Aorta (tissue), 5 donors: ENCODE measurements at places on chromosomes 3 and 15. TPM values are rescaled to one million over a fixed set of nuclear protein-coding genes. Genes with fewer than 3 reads are reported as not detected.

Gene RLBP1
- not detected for polyA plus RNA-seq

- H3K27ac ChIP-seq: no peak overlapping the region
- no peaks in the 10 kb centered on the region for H3K4me1 ChIP-seq
- no peak overlapping the region for H3K4me3 ChIP-seq
- no peaks in the 10 kb centered on the region for H3K27me3 ChIP-seq
- DNase-seq: no peak
- no peaks in the 10 kb centered on the region for H3K36me3 ChIP-seq
Observed at GRCh38 chr15:81981908-81982307, 63.9 kb downstream of the MEX3B start.

DNA sequence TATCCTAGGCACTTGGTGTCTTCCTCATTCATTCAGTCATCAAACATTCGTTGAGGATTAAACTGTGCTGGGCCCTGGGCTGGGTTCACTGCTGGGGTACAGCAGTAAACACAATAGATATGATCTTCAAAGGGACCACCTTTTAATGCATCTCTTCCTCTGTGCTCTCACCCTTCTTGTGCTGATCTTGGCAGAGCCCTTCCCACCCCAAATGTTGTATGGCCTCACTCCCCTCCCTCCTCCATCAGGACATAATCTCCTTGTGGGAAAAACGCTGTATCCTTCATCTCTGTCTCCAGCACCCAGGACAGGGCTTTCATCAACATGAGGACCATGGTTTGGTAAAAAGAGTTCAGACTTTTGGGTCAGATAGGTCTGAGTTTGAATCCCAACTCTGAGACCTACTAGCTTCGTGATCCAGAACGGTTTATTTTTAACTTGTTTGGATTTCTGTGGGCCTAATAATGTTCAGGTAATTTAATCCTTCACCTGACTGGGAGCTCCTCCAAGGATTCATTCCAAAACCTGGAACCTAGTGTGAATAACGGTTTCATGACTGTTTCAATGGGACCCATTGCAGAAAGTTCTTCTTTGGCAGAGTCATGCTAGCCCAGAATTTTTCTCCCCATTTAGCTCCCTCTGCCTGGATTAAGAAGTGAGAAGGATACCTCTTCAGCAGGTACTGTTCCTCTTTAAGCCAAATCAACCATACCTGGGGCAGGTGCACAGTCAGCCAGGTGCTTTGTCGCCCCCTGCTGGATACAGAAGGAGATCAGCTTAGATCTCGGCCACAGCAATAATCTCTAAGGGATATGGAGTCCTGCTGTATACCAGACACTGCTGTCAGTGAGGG, 5.2 kb upstream of the WNT7A start:
- H3K36me3 ChIP-seq: no peaks in the 10 kb centered on the region
- no peaks in the 10 kb centered on the region for H3K27me3 ChIP-seq
- no peak for DNase-seq
- H3K27ac ChIP-seq: no peak overlapping the region
- no peaks in the 10 kb centered on the region for H3K4me1 ChIP-seq
- H3K4me3 ChIP-seq: no peak overlapping the region

Gene SHC4
- polyA plus RNA-seq: 5.6 TPM

DNA sequence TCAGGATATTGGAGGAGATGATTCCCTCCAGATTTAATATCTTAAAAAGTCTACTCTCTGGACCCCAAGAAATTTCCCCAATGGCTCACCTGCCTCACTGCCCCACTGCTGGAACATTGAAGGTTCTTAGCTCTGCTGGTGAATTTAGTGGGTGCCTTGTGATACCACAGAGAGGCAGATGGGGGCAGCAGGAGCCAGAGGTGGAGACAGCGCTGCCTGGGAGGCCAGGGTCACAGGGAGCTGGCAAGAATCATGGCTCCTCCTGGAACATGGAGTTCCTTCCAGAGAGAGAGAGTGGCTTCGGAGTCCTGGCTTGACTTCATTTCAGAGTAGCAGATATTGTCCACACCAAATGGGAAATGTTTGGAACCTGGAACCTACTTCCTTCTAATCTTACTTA, 263.5 kb upstream of the CFAP20DC start:
- H3K27me3 ChIP-seq: no peaks in the 10 kb centered on the region
- H3K36me3 ChIP-seq: no peaks in the 10 kb centered on the region
- no peaks in the 10 kb centered on the region for H3K4me1 ChIP-seq
- no peak overlapping the region for H3K4me3 ChIP-seq
- no peak for DNase-seq
- H3K27ac ChIP-seq: no peak overlapping the region

DNA sequence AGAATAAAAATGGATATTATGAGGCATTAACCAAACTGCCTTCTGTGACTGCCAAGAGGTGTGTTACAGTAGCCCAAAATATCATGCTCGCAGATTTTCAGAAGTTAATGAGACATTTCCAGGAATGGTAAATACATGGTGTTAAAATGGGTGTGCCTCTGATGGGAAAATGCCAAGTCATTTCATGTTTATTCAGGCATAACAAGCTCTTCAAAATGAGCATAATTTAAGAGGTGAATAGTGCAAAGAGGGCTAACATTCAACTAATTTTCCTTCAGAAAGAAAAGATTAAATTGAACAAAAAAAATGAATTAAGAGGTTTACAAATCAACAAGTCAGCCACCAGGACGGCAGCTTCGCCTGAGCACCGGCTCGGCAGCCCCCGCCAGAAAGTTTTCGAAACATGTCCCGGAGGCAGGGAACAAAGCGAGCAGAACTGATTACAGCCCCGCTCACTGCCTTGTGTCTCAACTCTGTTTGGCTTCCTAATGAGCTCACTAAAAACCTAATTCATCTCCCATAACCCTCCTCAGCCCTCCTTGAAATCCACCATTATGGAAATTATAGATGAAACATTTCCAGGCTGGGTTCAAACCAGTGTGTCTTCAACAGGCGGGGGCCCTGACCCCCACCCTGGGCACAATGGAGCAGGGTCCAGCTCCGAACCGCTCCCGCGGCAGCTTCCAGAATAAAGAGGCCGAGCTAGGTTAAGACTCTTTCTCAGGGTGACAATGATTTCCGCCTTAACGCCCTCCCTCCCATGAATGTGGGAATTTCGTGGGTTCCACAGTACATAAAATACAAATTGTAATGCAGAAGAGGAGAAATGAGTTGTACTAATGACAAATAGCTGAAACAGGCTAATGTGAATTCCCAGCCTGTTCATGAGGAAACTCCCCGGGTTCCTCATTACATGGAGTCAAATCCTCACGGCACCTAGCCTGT, 43.9 kb downstream of the MEIS2 start:
- H3K27ac ChIP-seq: no peak overlapping the region
- H3K4me3 ChIP-seq: no peak overlapping the region
- H3K36me3 ChIP-seq: peaks cover 4% of the 10 kb centered on the region
- no peak for DNase-seq

Gene CAPN3
- 101 TPM for polyA plus RNA-seq

DNA sequence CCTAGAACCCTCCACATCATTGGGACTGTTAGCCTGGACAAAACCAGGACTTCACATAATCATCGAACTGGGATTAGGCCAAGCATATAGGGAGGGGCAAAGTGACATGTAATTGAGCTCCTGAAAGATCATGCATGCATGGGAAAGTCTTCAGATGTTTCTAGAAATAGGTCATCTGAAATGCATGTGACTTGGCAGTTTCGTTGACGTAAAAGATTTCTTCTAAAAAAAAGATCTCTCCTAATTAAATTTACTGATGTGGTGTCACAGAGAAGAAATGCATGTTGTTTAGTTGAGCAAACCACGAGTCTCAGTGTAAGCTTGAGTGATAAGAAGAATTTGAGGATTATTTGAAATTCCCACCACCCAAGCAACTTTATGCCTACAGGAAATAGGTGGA, 70.0 kb upstream of the LIMD1 start:
- no peaks in the 10 kb centered on the region for H3K4me1 ChIP-seq
- no peak overlapping the region for H3K4me3 ChIP-seq
- no peaks in the 10 kb centered on the region for H3K36me3 ChIP-seq
- H3K27ac ChIP-seq: no peak overlapping the region

DNA sequence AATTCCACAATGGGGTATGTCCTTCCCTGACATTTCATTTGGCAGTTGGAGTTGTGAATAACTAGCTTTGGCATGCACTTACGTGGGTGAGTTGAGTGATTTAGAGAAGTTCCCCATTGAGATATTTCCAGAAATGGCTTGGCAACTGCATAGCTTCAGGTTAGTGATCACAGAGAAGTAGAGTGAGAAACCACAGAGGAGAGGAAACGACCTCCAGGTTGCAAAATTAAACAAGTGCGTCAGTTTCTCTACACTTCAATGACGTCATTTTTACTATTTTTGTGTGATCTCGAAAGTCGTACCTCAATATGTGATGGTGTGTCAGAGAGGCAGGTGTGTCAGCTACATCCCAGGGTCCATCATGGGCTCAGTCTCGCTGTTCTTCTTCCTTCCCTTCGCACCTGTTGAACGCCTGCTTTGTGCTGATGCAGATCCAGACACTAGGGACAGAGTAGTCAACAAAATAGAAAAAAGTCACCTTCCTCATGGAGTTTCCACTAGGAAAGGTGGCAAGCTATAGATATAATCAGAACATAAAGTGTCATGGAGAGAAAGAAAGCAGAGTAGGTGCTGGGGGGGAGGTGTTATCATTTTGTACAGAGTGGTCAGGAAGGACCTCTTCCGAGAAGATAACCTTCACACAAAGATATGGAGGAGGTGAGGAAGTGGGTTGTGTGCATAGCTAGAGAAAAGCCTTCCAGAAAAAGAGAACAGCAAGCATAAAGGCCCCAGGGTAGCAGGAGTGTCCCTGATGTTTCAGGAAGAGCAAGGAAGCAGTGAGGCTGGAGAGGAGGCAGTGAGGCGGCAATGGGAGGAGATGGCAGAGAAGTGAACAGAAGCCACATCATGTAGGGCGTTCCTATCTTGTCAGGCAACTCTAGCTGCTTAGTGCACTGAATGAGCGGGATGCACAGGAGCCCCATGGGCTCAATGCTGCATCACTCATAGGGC, 75.6 kb downstream of the MCTP2 start:
- no peaks in the 10 kb centered on the region for H3K36me3 ChIP-seq
- no peak overlapping the region for H3K27ac ChIP-seq
- H3K4me3 ChIP-seq: no peak overlapping the region
- H3K4me1 ChIP-seq: no peaks in the 10 kb centered on the region
- H3K27me3 ChIP-seq: no peaks in the 10 kb centered on the region

GRCh38 chr3:186882881-186883685, 40.6 kb downstream of the ADIPOQ start:
- H3K4me1 ChIP-seq: no peaks in the 10 kb centered on the region
- no peaks in the 10 kb centered on the region for H3K27me3 ChIP-seq
- no peaks in the 10 kb centered on the region for H3K36me3 ChIP-seq
- H3K27ac ChIP-seq: no peak overlapping the region
- H3K4me3 ChIP-seq: no peak overlapping the region

DNA sequence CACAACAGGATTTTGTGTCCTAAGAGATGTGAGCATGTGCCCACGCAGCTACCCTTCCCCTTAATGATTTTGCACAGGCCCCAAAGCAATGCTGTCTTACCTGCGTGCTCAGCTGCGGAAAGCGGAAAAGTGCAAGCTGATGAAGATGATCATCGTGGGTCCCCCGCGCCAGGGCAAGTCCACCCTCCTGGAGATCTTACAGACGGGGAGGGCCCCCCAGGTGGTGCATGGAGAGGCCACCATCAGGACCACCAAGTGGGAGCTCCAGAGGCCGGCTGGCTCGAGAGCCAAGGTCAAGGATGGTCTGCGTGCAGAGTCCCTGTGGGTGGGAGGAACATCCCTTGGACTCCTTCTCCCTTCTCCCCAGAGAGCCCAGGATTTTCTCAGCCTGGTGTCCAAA, 103.1 kb downstream of the LRRK1 start:
- H3K4me1 ChIP-seq: no peaks in the 10 kb centered on the region
- H3K27me3 ChIP-seq: no peaks in the 10 kb centered on the region
- no peaks in the 10 kb centered on the region for H3K36me3 ChIP-seq
- no peak overlapping the region for H3K27ac ChIP-seq
- DNase-seq: no peak

DNA sequence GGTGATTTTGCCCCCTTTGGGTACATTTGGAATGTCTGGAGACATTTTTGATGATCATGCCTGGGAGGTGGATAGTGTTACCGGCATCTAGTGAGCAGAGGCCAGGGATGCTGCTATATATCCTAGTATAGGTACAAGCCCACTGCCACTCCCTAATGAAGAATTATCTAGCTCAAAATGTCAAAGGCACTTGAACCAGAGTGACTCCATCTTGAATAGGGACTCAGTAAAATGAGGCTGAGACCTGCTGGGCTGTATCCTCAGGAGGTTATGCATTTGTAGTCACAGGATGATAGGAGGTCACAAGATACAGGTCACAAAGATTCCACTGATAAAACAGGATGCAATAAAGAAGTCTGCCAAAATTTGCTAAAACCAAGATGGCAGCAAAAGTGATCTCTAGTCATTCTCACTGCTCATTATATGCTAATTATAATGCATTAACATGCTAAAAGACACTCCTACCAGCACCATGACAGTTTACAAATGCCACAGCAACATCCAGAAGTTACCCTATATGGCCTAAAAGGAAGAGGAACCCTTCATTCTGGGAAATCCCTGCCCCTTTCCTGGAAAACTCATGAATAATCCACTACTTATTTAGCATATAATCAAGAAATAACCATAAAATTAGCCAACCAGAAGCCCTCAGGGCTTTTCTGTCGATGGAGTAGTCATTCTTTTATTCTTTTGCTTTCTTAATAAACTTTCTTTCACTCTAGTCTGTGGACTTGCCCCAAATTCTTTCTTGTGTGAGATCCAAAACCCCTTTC, 40.0 kb upstream of the FAM3D start:
- H3K4me3 ChIP-seq: no peak overlapping the region
- no peaks in the 10 kb centered on the region for H3K4me1 ChIP-seq
- H3K36me3 ChIP-seq: no peaks in the 10 kb centered on the region
- DNase-seq: no peak
- no peaks in the 10 kb centered on the region for H3K27me3 ChIP-seq
- H3K27ac ChIP-seq: no peak overlapping the region

Gene ANKRD63
- not detected for polyA plus RNA-seq

DNA sequence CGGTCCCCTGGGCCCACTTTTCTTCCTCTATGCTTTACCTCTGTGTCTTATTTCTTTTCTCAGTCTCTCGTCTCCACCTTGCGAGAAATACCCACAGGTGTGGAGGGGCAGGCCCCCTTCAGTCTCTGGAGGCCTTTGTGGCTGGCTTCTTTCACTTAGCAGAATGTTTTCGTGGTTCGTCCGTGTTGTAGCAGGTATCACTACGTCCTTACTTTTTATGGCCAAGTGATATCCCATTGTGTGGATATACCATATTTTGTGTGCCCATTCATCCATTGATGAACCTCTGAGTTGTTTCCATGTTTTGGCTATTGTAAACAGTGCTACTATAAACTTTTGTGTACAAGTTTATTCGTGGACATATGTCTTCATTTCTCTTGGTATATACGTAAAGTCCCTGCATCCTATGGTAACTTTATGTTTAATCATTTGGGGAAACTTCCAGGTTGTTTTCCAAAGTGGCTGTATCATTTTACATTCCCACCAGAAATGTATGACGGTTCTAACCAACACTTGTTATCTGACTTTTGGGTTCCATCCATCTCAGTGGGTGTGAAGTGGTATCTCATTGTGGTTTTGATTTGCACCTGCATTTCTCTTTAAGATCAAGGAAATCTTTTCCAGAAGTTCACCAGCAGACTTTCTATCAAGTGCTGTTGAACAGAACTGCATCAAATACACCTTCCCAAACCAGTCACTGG, 5.6 kb downstream of the PIGZ start:
- no peak overlapping the region for H3K27ac ChIP-seq
- DNase-seq: no peak
- H3K4me1 ChIP-seq: no peaks in the 10 kb centered on the region
- H3K4me3 ChIP-seq: no peak overlapping the region
